Activated CD8-positive, alpha-beta memory T cell treated with anti-CD3 and anti-CD28 coated beads for 4 hours (primary cell): ENCODE measurements at places on chromosomes 7 and 10.

DNA sequence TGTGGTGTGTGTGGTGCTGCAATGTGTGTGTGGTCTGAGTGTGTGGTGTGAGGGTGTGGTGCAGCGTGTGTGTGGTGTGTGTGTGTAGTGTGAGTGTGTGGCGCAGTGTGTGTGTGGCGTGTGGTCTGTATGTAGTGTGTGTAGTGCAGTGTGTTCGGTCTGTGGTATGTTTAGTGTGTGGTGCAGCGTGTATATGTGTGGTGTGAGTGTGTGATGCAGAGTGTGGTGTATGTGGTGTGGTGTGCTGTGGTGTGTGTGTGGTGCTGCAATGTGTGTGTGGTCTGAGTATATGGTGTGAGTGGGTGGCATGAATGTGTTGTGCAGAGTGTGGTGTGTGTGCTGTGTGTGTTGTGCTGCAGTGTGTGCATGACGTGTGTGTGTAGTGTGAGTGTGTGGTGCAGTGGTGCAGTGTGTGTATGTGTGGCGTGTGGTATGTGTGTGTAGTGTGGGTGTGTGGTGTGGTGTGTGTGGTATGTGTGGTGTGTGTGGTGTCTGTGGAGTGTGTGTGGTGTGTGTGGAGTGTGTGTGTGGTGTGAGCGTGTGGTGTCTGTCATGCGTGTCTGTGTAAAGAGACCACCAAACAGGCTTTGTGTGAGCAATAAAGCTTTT, 31.0 kb upstream of the PODXL start:
- DNase-seq, result no peak

GRCh38 chr10:17231788-17232187, 3.7 kb downstream of the VIM start:
- no peak for DNase-seq

DNA sequence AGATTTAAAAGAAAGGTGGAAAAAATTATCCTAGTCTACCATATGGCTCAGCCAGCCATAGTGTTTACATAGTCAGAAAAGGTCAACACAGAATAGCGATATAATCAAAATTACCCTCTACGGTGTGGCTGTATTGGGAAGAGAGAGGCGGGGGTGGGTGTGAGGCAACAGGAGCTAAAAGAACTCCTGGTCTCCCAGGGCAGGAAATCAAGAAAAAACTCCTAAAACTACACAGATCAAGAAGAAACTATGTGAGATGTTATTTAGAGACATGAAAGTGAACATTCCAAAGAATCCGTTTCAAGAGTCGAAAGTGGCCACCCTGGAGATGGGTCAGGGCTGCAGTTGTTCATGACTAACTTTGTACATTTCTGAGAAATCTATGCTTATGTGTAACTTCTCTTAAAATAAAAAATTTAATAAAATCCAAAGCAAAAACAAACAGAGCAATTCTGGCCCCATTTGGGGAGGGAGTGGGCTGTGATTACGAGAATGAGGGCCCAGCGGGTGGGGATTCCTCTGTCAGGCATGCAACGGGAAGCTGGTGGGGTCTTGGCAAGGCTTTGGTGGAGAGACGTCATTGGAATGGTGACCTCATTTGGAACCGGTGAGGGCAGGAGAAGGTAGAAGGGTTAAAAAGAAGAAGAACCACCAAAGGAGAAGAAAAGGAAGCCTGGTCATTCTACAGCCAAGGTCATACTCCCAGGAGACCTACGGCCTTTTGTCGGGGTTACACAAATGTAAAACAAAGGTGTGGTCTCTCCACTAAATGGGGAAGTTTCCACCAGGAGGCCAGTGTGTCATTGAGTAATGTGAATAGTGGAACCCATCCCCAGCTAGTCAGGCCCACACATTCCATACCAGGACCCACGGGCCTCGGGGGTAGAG, 71.2 kb upstream of the DUSP5 start:
- no peak for DNase-seq

DNA sequence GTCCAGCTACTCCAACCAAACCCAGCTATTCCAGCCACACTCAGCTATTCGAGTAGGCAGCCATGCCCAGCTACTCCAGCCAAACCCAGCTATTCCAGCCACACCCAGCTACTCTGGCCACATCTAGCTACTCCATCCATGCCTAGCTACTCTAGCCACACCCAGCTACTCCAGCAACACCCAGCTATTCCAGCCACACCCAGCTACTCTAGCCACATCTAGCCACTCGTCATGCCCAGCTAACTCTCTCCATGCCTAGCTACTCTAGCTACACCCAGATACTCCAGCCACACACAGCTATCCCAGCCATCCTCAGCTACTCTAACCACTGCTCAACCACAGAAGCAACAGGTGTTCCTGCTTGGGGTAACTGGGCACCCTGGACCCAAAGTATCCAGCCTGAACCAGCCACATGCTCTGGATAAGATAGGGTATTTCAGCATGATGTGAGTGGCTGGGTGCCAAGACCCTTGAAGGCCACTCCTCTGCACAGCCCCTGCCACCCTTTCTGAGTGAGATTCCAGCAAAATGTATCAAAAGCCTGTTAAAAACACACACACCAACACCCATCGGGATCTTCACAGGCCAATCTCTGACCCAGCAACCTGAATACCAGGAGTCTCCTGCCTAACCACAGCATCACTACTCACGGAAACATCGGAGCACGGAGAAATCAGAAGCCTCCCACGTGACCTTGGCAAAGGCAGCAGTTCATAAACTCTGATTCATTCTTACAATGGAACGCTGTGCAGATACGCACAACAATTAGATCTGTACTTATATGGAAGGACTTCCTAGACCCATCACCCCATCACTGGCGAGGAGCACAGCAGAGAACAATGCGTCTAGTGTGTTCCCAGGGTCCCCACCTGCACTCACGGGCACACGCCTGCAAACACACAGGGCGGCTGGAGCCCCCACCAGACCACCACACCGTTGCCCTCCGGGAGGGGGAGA, 51.8 kb upstream of the DNAAF5 start:
- no peak for DNase-seq

DNA sequence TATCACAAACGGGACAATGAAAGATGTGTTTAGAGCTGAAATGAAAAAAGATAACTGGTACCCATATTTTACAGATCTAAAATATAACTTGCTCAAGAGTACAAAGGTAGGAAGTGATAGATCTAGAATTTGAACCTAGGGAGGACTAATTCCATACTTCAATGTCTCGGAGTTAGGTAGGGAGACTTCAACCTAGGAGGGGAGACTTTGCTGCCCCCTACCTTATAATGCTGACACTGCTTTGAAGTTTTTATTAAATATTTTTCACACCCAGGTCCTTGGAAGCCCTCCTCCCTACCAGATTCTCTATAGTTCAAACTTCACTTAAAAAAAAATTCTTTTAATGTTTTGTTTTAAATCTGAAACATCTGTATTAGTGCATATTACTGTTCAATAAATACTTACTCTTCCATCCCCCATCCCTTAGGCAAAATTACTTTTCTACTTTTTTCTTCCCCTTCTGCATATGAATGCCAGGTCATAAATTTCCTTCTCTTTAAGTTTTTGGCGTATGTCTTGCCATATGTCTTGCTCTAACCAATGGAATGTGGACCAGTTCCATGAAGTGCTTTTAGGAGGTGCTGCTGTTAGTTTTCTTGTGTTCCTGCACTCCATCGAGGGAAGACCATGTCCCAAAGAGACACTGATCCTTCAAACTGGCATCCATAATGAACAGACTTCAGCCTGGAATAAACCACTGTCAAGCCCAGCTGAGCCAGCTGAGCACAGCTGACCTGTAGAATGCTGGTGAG, 57.8 kb downstream of the MICU1 start:
- DNase-seq, result no peak

- DNase-seq, result no peak
Measured at GRCh38 chr7:80140388-80140787, 5.8 kb downstream of the GNAI1 start.

DNA sequence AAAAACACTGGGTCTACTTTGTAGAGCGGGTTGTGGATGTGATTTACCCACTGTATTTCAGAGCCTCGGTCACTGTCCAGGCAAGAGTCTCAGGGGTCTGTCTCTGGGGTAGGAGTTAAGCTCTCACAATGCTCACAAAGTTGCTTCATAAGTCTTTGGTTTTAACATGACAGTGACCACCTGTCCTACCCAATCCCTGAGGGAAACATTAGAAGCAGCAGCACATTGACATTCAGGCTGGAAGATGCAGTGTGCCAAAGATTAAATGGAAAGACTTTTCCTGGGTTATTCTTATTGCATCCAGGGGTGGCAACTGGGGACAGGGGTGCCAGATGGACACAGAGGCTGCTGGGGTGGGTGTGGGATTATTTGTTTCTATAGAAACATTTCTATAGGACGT, 330.0 kb downstream of the RNLS start:
- DNase-seq, result no peak

- DNase-seq, result no peak
Measured at GRCh38 chr7:3431306-3431705, 130.3 kb downstream of the SDK1 start.

- DNase-seq, result no peak
Measured at GRCh38 chr10:6458814-6459213, 121.3 kb downstream of the PRKCQ start.

- DNase-seq, result no peak
Measured at GRCh38 chr7:1501487-1502270, 2.5 kb downstream of the INTS1 start.

GRCh38 chr10:14736600-14737081, 38.1 kb downstream of the FAM107B start:
- DNase-seq, result no peak

- no peak for DNase-seq
Measured at GRCh38 chr10:78408671-78409472, 375.2 kb downstream of the RPS24 start.
